CD4-positive, alpha-beta T cell treated with Interferon gamma for 1 hour (primary cell): ENCODE measurements at places on chromosomes 12 and 14.
A peak's percentile ranks its signal among the peaks of the same experiment; 100 is the strongest.

GRCh38 chr14:58401587-58401986 lies 5.9 kb downstream of the TOMM20L start:
- no peak for DNase-seq

DNA sequence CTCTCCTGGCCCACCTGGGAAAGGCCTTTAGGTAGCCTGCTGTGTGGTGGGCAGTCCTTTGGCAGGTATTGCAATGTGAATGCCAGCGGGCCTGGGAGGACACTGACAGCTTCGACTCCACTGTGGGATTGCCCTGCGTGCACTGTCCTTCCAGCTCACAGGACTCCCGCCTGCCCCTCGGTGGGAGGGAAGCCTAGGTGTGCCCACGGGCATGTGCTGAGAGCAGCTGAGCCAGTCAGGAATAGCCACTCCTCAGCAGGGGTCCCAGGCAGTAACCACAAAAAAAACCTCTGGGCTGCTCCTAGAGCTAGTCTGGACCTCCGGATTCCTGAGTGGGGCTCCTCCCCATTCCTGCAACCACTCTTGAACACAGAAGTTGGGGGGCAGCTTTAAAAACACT lies 278.2 kb downstream of the FOXN3 start:
- DNase-seq = no peak

GRCh38 chr14:55313480-55313879 lies 42.3 kb downstream of the FBXO34 start:
- no peak for DNase-seq

GRCh38 chr14:68971411-68972035 lies 7.6 kb downstream of the ACTN1 start:
- no peak for DNase-seq

DNA sequence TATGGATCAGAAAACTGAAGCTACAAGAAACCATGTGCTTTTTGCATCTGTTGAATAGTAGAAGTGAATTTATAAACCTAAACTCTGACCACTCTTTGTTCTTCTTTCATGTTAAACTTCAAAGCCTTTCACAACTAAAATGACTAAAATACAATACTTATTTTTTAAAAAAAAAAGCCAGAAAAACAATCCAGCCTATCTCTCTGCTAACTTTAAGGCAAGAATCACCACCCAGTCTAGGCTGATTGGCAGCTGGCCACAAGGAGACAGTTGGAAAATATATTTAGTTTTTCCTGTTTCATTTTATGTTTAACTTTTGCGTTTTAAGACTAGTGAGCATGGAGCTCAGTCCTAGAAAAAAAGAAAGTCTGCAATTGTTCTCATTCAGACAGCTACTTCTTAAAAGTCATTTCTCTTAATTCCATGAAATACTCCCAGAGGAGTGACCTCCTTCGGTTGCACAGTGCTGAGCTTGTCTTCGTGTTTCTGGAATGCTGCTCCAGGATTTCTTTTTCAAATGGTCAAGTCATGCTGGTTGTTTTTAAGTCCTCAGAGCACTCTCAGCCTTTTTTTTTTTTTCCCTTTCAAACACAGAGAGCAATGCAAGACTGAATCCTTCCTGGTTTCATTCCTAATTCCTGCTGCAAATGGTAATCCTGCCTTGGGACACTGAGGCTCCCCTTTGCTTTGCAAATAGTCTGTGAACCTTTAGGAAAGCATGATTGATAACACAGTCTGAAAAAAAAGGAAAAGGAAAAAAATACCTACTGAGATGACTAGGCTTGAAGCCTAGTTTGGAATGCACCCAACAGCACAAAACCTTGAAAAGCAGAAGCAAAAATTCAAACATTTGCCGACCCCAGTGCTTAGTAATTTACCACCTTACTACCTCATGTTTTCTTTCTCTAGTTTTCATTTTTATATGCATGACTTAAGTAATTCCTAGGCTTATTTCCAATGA lies 233.3 kb upstream of the DAAM1 start:
- DNase-seq = no peak

GRCh38 chr14:51545396-51545795 lies 106.3 kb upstream of the FRMD6 start:
- DNase-seq = no peak

DNA sequence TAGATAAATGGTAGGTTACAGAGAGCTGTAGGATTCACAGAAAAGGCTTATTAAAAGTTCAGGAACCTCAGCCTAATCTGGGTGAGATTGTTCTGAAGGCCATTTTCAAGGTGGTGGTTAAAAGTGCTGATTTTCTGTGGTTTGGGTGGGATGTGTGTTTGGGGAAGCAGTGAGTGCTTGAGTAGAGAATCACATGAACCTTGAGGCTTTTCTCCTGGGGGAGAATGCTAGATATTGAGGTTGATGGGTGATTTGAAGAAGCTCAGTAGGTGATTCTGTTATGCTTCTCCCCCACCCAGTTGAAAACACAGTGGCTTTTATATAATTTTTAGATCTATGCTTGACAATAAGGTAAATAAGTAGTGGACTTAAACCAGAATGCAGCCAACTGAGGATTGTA lies 420.9 kb downstream of the PCNX1 start:
- DNase-seq = no peak

GRCh38 chr12:47709671-47710070 lies 3.8 kb upstream of the RPAP3 start:
- DNase-seq = no peak

DNA sequence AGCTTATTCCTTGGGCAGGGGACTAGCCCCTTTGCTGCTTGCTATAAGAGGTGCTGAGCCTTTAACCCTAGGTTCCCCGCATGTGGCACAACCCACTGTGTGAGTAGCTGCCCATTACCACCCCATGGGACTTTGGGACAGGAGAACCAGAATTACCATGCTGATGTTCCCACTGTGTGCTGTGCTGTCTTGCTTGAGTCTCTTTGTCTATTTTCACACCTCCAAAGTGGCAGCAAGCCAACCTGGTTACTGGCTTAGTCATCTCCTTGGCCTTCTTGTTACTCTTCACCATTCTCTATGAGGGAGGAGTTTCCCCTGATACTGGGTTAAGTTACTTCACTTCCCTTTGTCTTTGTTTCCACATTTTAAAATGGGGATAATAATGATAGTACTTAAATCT lies 73.4 kb upstream of the ETV6 start:
- DNase-seq = peak; percentile 3

DNA sequence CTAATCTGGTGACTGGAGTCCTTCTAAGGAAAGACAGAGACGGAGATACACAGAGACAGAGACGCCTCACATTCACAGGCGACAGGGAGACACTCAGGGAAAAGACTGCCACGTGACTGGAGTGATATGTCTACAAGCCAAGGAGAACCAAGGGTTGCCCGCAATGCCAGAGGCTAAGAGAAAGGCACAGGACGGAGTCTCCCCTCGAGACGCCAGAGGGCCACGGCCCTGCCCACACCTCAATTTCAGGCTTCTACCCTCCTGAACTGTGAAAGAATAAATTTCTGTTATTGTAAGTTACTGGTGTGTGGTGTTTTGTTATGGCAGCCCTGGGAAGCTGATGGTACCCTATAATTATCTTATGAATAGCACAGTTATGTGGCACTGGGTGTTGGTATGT lies 11.6 kb upstream of the RAN start:
- DNase-seq = no peak

GRCh38 chr12:122082621-122083356 lies 4.2 kb downstream of the MLXIP start:
- DNase-seq = no peak

- no peak for DNase-seq
Measured at GRCh38 chr12:47707905-47708543, 2.2 kb upstream of the RPAP3 start.

- DNase-seq = peak; percentile 40
Measured at GRCh38 chr14:101817501-101818001, 56.0 kb downstream of the PPP2R5C start.

DNA sequence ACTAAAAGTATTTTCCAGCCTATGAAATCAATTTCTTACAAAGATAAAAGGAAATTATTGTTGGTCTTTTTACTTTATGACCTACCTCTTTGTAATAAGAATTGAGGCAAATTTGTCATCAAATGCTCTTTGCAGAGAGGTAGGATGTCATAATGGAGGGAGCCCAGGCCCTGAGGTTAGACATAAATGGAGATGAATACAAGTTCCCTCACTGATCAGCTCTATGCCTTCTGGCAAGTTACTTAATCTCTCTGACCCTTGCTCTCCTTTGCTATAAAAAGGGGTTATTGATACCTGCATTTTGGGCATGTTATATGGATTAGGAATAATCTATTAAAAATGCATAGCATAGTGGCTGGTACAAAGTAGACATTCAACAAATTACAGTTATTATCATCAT lies 146.9 kb upstream of the KRR1 start:
- no peak for DNase-seq

DNA sequence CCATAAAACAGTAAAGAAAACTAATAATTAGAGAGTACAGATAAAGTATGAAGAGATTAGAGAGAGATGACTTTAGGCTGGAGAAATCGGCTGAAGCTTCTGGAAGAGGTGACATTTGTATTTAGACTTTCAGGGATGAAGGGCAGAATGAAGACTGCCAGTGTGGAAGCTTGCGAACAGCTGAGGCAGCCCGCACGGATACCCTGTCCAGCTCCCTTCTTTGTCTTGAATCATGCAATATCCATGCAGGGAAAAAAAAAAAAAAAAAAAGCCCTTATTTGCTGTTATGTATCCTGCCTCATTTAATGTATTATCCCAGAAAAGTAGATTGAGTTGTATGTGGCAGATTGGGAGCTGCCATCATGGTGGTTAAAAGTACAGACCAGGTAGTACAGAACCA lies 331.8 kb downstream of the ZFP36L1 start:
- DNase-seq = no peak

DNA sequence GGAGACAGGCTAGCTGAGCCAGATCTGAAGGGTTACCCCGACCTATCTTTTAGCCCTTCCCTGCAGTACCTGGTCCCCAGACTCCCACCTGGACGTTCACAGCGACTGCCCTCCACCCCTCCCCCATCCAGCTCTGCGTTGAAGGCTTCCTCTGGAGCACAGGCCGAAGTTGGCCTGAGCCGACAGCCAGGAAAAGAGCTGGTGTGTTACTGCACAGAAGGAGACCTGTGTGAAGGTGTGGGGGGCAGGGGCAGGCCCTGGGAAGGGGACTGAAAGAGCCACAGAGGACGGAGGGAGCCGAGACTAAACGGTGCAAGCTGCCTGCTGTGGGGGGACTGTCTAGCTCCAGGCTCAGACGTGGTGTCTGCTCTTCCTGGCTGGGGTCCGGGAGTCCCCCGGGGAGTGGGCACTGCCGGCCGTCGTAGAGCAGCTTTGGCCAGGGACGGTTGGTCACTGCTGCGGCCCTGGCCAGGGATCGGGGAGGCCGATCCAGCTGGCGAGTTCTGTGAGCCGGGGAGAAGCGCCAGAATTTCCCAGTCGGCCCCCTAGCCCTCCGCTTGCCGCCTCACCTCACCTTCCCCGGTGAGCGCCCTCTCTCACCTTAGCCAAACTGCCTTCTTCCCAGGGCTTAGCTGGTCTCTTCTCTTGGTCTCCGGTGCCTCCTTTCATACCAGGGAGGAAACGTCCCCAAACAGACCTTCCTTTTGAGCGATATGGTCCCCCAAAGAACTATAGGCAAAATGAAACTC lies 899 bp upstream of the COL2A1 start:
- DNase-seq = no peak

- DNase-seq = peak; percentile 42
Measured at GRCh38 chr12:9651265-9651729, 18.2 kb upstream of the CLEC2D start.

DNA sequence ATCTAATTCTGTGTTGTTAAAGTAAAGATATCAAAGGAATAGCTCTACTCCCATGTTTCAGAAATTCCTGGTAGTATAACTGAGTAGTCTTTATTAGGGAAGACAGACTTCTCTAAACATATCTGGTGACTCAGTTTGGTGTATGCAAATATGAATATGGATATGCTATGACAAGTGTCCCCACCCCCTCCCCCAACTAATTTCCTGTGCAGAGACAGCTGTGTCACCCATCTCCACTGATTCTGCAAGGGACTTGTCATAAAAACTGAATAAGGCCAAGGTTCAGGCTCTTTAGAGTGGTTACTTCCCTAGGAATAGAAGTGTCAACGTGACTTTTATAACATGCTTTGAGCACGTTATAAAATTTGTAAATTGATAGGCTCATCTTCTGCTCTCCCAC lies 429.1 kb downstream of the DAD1 start:
- no peak for DNase-seq

DNA sequence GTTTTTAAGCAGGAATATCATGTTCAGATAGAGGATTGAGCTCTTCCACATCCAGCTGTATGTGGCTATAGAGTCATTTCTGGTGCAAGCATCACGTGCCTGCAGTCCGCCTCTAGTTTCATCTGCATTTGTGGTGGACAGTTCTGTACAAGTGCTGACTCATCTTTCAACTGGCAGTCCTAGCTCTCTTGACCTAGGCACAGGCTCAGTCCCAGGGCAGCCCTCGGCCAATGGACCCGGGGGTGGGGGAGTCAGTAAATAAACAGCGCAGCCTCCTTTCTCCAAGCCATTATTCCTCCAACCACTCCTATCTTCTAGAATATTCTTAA lies 41.8 kb upstream of the FRMD6 start:
- DNase-seq = no peak

GRCh38 chr14:66850258-66850888 lies 338.9 kb upstream of the GARIN2 start:
- no peak for DNase-seq

GRCh38 chr14:22383515-22384166 lies 205.4 kb downstream of the DAD1 start:
- peak; percentile 70 for DNase-seq

- no peak for DNase-seq
Measured at GRCh38 chr12:46981622-46982021, 97.8 kb upstream of the PCED1B start.

GRCh38 chr12:22631863-22632463 lies 7.0 kb downstream of the ETNK1 start:
- DNase-seq = no peak

GRCh38 chr12:56188778-56189098 lies 545 bp downstream of the SMARCC2 start:
- DNase-seq = no peak

DNA sequence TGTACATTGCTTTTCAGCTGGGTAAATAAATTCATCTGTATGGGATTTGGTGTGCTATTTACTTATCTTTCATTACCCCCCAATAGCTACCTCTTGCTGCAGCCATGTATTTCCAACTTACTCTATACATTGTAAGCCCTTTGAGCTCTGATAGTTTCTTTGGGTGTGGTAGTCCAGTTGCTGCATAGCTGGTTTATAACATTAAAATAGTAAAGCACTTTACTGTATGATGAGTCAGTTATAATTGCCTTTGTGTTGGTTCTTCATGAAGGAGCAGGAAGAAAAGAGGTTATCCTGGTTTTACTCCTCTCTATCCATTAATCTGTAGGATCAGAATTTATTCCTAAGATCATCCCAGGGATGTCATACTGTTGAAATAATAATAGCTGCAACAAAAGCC lies 15.7 kb downstream of the TBC1D30 start:
- no peak for DNase-seq

DNA sequence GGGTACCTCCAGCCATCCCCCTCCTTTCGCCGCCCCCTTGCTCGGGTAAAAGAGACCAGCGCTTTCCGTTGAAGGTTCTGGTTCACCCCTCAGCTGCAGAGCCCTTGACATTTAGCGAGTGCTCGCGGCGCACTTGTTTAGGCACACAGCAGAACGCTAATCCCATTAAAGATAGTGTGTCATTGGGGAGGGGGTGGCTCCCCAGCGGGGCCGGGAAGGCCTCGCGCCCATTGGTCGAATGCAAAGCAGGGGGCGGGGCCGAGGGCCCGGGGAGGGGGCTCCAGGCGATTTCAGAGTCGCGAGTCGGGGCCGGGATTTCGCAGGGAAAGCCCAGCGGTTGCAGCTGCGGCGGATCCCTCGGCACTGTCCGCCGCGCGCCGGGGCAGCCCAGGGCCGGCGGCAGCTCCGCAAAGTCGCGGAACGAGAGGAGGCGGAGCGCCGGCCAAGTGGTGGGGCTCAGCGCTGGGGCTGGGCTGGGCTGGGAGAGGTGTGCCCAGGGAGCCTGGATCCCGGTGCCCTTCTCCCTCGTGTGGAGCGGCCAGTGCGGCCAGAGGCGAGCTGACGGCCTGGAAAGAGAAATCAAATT lies 122.9 kb downstream of the TSPAN9 start:
- DNase-seq = no peak
